ENCODE measurements at places on chromosomes 4 and X.

DNA sequence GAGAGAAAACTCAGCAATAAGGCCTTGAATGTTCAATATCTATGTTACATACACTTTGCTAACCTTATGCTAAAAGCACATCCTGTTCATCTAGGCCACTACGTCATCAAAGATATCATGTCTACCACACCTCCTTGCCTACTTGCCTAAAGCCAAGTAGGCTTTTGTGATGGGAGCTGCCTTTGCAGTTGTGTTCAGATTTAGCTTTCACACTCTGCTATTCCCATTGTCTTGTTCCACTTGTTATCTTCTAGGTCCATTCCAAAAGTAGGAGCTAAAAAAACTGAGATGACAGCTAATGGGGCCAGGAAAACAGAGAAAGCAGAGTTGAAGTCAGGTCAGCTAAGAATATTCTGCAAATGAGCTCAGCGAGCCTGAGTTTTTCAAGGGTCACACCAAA lies 153.6 kb upstream of the EDNRA start:
- DNase-seq, result no peak

DNA sequence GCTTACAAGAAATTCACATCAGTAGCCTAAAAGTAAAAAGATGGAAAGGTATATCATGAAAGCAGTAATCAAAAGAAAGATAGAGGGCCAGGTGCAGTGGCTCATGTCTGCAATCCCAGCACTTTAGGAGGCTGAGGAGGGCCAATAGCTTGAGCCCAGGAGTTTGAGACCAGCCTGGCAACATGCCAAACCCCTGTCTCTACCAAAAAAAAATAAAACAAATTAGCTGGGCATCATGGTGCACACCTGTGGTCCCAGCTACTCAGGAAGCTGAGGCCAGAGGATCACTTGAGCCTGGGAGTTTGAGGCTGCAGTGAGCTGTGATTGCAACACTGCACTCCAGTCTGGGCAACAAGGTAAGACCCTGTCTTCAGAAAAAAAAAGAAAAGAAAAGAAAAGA lies 55.5 kb downstream of the GSPT2 start:
- DNase-seq, result no peak

- DNase-seq, result no peak
These were observed 40.8 kb downstream of the ZNF518B start for GRCh38 chr4:10416441-10416840.

DNA sequence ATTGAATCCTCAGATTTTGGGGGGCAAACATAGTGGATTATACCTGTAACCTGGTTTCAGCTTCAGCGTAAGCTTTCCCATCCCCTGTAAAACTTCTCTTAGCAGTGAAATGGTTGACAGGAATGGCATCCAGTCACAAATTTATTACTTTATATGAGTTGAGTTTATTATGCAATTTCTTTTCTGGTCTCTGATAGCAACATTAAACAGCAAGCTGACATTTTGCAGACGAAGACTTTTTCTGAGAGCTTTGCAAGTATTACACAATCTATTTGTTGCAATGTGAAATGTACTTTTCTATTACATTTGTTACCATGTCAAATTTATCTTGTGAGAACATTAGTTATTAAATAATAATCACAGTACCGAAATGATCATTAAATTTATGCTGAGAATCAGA lies 60.6 kb downstream of the GSPT2 start:
- no peak for DNase-seq

- no peak for DNase-seq
These were observed 240.8 kb upstream of the DDX53 start for GRCh38 chrX:22758807-22759481.

- DNase-seq, result no peak
These were observed 57.3 kb upstream of the BCOR start for GRCh38 chrX:40154853-40155588.

DNA sequence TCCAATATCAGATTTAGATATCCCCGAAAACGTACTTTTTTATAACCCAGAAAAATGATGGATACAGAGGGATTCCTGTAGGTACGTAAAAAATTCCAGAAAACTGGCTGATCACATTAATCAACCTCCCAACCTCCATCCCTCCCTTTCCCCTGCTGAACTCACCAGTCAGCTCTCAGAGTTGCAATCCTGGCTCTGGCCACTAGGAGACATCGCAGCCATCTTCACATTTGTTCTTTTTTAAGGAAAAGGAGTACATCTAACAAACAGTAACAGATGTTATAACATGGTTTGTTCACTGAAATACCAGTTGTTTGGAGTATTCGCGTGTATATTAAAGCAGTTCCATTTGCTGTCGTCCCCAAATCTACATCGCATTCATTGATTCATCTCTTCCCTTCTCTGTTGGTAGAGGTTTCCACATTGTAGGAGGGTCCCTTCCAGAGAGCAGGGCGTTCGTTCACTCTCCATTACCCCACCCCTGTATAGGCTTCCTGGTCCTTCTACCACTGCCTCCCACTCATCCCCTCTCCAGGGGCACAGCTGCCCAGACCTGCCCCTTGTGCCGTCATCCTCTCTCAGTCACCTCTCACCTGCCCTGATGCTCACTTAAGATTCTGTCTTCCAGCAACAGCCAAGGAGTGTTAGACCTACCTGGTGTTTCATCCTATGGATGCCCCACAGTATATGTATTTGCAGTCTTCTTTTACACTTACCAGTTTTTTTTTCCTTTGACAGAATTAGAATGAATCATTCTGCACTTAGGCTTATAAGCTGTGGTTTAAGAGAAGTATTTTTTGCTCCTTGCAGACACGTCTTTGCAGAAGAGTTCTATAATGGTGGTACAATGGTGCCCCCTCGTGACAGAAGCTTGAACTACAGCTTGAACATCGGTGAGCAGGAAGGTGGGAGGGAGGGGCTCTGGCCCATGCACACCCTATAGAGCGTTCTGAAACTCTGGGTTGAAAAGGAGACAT lies 36.8 kb upstream of the RAB40AL start:
- DNase-seq, result peak; percentile 53

GRCh38 chr4:52249581-52249980 lies 198.5 kb downstream of the SPATA18 start:
- DNase-seq, result no peak

GRCh38 chrX:31036895-31037294 lies 34.9 kb downstream of the FTHL17 start:
- DNase-seq, result no peak

DNA sequence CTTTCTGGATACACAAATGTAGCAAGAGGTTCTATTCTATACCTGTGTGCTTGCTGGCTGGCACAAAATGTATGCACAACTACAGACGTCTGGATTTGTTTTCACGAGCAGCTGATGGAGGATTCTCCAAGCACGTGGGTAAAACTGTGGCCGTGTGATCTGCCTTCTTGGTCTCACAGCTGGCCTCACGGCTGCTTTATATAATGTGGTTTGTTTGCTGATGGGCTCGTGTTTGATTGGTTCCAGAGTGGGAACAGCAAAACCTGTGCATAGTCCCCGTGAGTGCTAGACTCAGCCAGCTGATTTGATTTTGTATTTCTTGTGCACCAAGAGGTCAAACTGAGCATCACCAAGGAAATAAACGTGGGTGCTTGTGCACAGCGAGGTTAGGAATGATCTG lies 262.6 kb upstream of the RPS6KA3 start:
- DNase-seq, result no peak

DNA sequence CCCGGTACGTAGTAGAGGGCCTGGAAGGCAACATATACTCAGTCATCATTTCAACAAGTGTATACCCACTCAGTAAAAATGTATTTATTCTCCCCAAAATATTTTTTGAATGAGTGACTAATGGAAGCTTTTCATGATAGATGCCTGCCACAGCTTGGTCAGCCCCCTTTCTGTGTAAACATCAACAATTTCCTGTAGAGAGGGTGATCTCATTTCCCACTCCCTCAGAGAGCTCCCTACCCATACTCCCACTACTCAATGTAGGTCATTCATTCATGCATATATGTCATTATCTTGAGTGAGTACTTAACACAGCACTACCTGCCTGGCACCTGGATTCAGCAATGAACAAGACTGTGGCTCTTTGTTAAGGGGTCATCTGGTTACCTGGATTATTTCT lies 81.9 kb downstream of the STK32B start:
- DNase-seq, result no peak

DNA sequence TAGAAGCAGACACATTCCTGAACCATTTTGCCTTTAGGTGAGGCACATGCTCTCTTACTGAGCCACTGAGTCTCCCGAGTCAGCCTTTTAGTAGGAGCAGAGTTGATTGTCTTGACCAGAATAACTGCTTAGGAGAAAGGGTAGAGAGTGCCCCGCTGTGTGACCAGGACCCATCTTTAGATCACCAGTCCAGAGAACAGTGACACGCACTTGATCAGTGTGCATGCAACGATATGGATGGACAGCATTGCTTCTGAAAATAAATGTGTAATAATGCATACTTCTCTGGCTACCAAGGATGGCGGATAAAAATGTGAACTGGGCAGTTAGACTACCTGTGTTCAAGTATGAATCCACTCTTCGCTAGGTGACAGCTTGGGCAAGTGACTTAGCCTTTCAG lies 897.7 kb downstream of the TRIML1 start:
- no peak for DNase-seq

DNA sequence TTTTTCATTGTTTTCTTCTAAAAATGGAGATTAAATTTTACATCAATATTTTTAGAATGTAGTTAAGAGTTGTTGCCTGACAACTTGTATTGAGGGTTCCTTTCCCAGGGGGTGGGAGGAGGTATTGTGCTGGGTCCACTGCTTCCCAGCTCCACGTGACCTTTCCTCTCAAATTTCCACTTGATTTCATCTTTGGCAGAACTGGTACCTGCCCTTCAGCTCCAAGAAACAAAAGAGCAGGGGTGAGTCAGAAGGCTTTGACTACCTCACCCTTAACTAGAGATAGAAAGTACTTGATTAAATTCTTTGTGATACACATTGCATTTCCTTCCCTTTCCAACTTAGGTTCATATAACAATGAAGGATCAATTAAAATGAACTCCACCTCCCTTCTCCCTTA lies 19.7 kb downstream of the TRIM2 start:
- no peak for DNase-seq

- DNase-seq, result no peak
These were observed 41.6 kb downstream of the NDNF start for GRCh38 chr4:121030711-121031110.

DNA sequence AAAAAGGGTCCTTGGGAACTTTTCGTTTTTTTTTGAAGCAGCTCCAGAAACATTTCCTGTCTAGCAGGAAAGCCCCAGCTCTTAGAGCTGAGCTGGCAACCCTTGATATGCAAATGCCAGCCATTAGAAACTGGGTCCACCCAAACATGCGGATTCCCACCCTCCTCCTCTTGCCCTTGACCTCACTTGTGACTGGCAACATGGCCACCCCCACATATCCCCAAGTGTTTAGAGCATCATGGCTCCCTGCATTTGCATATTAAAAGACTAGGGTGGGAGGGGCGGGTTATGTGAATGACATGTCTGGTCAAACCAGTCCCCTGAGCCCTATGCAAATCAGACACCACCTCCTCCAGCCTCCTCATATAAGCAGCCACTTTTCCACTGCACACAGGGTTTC lies 671.1 kb downstream of the FAT4 start:
- DNase-seq, result no peak

GRCh38 chr4:135120195-135120594 lies 918.6 kb upstream of the PABPC4L start:
- no peak for DNase-seq

GRCh38 chrX:23394421-23394820 lies 59.8 kb downstream of the PTCHD1 start:
- DNase-seq, result no peak

GRCh38 chrX:68936608-68937007 lies 107.8 kb downstream of the EFNB1 start:
- DNase-seq, result no peak

GRCh38 chr4:6339818-6340445 lies 70.3 kb downstream of the WFS1 start:
- DNase-seq, result no peak

GRCh38 chr4:76699751-76700310 lies 198.1 kb downstream of the SOWAHB start:
- DNase-seq, result no peak

- DNase-seq, result no peak
These were observed 18.5 kb upstream of the BDH2 start for GRCh38 chr4:103118166-103118565.

GRCh38 chr4:26533685-26534084 lies 43.4 kb upstream of the CCKAR start:
- DNase-seq, result no peak

DNA sequence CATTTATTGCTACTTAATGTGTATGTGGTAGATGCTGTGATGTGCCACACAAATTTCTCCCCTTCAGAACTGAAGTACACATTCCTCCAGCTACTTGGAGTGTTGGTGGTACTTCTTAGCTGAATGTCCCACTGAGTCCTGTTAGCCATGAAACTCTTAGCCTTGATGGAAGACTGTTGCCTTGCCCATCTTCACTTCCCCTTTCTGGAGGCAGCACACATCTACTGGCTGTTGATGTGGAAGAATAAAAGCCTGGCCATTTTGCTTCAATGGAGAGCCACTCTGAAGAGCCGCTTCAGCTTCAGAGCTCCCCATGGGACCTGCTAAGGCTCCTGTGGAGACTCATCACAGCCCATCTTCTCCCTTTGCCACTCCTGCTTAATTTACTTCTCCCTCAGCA lies 157.7 kb upstream of the PITX2 start:
- no peak for DNase-seq

- no peak for DNase-seq
These were observed 50.3 kb downstream of the HTRA3 start for GRCh38 chr4:8319731-8320385.

DNA sequence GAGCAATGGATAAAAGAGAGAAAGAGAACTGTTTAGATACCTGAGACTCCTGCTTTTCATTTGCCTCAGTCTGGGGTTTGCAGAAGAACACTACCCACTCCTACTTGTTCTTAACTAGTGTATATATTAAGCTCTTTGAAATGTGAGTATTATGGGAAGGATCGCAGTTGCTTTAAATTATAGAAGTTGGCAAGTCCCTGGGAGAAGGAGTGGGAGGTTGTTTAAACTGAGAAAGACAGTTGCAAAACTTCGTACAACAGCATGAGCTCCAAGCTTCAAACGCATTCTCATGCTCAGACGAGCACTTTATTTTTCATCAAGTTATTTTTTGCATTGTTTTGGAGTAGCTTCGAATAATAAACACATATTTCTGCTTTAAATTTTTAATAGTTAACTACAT lies 88.1 kb upstream of the C1QTNF7 start:
- DNase-seq, result no peak

GRCh38 chrX:129600981-129601424 lies 53.8 kb downstream of the APLN start:
- no peak for DNase-seq

- no peak for DNase-seq
These were observed 330.0 kb downstream of the TLL1 start for GRCh38 chr4:166202991-166203390.
